Calu3 (cell line): ENCODE measurements at places on chromosomes 1 and 21.

GRCh38 chr1:200900877-200901276 lies 6.2 kb downstream of the INAVA start:
- DNase-seq, result no peak

DNA sequence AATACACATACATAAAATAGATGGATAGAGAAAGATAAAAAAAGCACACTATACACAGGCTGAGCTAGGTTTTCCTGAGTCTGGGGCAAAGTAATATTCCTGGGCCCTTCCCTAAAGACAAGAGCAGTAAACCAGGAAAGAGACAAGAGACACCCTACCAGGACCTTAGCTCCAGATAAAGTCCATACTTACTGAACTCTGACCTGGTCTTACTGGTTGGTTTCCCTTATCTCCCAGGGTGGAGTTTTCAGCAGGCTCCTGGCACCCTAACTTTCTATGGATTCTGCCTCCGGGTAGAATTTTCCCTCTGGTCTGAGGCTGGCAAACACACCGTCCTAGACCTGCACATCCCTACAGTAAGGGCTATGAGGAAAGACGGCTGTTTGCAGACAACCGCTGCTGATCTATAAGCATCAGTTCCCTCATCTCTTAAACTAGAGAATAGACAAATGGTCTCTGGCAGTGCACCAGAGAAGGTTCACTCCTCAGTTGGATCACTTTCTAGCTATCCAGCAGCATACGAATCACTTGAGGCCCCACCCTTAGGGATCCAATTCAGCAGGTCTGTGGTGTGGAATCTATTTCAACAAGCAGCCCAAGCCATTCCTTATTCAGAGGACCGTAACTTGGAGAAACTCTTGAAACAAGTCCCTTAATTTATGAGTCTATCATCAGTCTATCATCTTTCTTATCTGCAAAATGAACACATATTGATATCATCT lies 52.0 kb downstream of the ARHGEF11 start:
- DNase-seq, result no peak

DNA sequence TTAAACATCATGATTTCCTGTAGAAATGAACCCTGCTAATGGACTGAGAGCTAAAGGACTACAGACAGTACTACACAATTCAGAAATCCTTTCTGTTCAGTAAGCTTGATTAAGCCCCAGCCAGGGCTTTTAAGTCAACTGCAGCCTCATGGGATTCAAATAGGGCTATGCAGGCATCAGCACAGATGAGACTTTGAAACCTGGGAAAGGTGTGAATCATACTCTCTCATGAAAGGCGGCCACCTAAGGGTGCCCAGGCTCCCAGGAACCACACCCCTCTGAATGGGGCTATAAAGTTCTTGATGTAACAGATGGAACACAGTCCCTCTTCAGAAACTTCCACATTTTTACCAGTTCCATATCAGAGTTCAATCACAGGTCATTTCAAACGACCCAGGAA lies 7.6 kb downstream of the SIPA1L2 start:
- no peak for DNase-seq

DNA sequence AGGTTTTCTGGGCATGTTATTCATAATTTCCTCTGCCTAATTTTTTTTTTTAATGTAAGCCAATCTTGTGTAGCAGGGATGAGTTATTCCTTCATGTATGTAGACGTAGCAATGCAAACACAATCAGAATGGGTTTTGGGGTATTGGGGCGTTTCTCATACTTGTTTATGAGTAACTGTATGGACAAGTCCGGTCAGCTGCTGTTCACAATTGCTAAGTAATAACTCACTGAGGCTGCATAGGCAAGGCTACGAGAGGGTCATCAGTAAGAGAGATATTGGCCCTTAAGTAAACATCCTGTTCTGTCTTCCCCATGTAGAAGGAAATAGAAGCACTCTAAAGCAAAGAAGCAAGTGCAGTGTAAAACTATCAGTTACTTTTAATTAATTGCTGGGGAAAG lies 9.5 kb upstream of the TARS2 start:
- DNase-seq, result peak; percentile 20

- no peak for DNase-seq
Measured at GRCh38 chr21:39483917-39484316, 32.1 kb downstream of the SH3BGR start.

DNA sequence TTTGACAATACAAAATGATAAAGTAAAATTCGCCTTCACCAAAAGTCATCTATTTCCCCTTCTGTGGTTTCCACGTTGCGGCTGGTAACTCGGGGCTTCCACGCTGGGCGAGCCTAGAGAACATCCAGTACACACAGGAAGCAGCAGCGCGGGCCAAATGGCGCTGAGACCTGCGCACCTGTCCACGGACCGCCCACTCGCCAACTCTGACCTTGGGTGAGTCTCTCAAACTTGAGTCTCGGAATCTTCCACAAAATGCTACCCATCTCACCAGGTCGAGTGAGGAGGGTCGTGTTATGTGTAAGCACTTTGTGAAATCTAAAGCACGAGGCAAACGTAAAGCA lies 820 bp upstream of the TTF2 start:
- peak; percentile 57 for DNase-seq

DNA sequence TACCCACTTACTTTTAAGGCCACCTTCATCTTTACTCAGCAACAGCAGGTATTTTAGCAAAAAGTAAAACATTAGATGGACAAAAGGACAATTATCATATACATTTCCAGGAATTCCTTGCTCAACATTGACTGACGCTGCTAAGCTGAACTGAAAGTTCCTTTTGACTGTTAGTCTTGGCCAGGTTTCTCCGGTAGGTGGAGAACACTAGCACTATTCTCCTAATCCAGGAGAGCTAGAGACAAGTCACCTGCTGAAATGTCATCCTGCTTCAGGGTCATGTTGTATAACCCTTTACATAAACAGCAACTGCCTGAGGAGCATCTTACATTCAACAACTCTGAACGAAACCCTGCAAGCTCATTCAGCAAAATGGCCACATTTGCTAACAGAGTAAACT lies 109.0 kb upstream of the ESRRG start:
- no peak for DNase-seq

DNA sequence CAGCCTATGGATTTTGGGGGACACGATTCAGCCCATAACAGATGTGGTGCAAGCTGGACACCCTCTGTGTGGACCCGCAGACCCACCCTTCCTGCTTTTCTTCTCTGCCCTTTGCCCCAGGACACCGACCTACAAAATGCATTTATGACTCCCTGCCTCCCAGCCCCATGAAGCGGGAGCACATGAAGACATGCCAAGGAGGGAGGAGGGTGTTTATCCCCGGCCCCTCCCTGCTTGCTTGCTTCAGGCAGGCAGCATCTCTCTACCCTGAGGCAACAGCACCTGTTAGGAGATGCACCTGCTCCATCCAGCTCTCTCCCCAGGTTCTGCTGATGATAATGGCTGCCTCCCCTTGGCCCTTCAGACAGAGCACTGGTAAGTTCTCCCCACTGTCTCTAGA lies 187.5 kb downstream of the PSMG1 start:
- DNase-seq, result no peak

- DNase-seq, result peak; percentile 70
Measured at GRCh38 chr1:157496121-157496526, 56.2 kb downstream of the FCRL5 start.

DNA sequence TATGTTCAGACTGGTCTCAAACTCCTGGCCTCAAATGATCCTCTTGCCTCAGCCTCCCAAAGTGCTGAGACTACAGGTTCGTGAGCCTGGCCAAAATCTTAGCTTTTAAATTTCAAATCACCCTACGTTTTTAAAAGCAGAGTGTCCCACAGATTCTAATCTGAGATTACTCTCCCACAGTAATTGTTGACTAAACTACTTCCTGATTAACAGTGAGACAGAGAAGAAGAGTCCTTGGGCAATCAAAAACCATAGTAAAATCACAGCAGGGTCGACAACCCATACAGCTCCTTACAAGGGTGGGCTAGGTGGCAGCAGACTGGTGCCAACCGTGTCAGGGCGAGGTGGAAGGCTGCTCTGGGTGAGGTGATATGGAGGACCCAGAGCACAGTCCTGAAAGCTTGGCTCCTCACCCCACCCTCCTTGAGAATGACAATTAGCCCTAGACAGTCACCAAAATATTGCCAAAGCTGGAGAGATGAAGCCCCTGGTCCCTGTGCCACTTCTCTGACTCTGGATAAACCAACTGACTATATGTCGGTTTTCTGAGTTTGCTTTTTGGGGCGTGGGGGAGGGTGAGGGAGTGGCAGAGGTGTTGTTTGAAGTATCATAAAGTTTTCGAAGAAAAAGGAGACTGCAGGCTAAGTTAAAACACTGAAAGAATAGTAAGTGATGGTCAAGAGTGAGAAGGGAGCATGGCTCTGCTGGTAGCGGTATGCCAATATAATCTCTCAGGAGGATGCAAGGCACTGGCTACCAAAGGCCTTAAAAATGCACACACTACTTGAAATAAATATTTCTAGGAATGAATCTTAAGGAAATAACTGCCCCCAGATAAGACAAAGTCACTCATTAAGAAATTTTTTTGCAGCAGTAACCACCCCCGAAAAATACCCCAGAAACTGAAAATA lies 86.8 kb downstream of the SLC45A1 start:
- no peak for DNase-seq

DNA sequence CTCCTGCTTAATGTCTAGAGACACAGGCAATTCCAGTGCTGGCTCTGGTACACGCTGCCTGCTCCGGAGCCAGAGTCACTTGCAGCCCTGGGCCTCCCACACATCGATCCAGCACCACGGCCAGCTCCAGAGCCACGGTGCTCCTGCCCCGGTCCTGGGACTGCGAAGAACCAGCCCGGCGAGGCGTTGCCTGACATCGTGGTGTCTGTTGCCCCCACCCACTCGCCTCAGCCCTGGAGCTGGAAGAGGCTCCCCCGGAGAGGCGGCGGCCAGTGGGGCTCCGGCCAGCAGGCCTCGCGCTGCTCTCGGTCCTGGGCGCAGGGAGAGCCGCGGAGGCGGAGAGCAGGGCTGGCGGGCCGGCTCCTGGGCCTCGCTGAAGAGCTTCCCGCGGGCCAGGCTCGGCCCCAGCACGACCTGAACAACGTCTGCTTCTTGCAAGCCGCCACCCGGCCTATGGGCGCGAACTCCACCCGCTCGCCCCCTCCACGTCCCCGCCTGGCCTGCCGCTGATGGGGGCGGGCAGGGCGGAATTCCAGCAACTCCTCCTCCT lies 364.8 kb downstream of the CEP170 start:
- peak; percentile 14 for DNase-seq

DNA sequence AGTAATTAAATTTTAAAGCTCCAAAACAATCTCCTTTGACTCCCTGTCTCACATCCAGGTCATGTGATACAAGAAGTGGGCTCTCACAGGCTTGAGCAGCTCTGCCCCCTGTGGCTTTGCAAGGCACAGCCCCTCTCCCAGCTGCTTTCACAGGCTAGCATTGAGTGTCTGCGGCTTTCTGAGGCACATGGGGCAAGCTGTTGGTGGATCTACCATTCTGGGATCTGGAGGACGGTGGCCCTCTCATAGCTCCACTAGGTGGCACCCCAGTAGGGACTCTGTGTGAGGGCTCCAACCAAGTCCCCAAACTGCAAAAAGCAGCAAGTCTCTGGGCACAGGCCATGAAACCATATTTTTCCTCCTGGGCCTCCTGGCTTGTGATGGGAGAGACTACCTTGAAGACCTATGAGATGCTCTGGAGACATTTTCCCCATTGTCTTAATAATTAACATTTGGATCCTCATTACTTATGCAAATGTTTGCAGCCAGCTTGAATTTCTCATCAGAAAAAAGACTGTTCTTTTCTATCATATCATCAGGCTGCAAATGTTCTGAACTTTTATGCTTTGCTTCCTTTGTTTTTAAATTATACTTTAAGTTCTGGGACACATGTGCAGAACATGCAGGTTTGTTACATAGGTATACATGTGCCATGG lies 554.1 kb upstream of the OLFM3 start:
- no peak for DNase-seq

- no peak for DNase-seq
Measured at GRCh38 chr21:22106720-22107410, 1108.7 kb downstream of the NCAM2 start.

DNA sequence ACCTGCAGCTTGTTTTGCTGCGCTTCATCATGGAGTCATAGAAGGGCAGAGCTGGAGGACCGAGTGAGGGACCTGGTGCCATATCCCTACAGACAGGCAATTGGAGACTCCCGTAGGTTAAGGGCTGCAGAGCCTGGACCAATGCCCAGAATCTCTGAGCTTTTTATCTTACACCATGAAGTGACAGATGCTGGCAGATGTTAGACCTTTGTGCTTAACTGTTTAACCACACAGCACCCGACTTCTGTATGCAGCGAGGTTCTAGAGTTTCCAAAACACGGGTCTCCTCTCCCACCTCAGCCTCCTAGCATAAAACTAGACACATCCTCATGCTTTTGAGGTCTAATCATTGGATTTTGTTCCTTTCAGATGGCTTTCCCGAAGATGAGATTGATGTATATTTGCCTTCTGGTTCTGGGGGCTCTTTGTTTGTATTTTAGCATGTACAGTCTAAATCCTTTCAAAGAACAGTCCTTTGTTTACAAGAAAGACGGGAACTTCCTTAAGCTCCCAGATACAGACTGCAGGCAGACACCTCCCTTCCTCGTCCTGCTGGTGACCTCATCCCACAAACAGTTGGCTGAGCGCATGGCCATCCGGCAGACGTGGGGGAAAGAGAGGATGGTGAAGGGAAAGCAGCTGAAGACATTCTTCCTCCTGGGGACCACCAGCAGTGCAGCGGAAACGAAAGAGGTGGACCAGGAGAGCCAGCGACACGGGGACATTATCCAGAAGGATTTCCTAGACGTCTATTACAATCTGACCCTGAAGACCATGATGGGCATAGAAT lies 47.6 kb downstream of the B3GALT5 start:
- peak; percentile 53 for DNase-seq

GRCh38 chr1:207812778-207813511 lies 61.1 kb downstream of the CD46 start:
- no peak for DNase-seq

GRCh38 chr21:26127918-26128317 lies 42.7 kb downstream of the APP start:
- DNase-seq, result no peak

- DNase-seq, result no peak
Measured at GRCh38 chr1:71228742-71229365, 148.0 kb upstream of the ZRANB2 start.

DNA sequence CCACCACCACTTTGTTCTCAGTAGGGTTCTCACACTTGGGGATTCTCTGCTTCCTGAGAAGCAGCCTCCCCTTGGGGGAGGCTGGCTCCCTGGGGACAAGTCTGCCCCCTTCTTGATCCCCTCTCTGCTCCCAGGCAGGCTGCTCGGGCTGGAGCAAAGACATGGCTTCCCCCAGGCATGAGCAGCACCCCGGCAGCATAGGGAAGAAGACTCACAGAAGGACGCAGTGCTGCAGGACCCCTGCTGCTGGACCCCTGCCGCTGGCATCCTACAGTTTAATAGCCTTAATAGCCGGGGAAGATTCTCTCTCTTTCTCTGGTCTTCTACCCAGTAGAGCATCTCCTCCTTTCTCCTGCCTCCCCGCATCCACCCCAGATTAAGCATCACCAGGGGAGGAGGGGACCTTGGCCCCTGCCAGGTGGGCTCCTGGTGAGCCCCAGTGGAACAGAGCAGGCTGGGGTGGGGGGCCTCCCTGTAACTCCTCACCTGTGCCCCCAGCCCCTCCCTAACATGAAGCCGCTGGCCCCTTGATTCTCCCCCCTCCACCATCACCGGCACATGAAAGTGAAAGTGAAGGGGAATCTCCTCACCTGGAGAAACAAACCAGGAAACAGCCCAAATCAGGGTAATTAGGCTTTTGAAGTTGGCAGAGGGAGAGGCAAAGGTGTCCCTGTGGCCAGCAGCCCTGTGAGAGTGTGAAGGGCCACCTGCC lies 2.5 kb downstream of the WNT3A start:
- DNase-seq, result no peak

- DNase-seq, result no peak
Measured at GRCh38 chr1:211896958-211897357, 66.4 kb upstream of the LPGAT1 start.
